Activated T-helper 1 cell treated with anti-CD3 and anti-CD28 coated beads, Interleukin-2, amount 50 U/mL, for 16 hours (primary cell): ENCODE measurements at places on chromosomes 13 and 19.

GRCh38 chr13:30607908-30608307 is 9.8 kb upstream of the USPL1 start:
- DNase-seq = peak; percentile 34

DNA sequence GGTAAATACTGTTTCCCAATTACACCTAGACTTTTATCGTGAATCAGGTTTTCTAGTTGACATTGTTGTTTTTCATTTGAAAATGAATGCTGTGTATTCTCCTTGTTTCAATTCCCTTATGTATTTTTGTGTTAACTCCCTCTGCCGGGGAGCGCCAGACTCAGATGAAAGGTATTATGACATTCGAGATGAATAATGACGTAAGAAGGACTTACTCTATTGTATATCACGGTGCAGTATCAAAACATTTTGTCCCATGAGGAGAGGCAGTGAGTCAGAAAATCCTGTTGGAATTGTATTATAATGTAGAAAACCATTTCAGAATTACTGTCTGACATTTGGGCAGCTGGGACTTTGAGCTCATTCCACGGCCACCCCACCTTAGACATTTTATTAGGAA is 61.6 kb downstream of the LRCH1 start:
- no peak for DNase-seq

DNA sequence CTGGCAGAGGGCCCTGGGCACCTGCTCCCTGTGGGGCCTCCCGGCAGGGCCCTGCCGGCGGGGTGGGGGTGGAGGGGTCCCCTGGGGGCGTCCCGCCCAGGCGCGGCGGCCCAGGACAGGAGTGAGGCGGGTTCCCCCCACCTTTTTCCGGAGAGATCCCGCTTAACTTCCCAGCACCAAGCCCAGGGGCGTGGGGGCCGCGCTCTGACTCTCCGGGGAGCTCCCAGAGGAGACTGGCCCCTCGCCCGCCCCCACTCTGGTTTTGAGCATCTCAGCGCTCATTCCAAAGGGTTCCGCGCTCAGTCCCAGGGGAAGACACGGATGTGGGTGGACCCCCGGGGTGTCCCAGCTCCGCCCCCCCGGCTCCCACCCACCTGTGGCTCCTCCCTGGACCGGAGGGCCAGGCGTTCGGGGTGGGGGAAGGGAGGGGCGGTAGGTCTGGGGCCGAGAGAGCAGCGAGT is 476 bp downstream of the C2CD4C start:
- DNase-seq = no peak

DNA sequence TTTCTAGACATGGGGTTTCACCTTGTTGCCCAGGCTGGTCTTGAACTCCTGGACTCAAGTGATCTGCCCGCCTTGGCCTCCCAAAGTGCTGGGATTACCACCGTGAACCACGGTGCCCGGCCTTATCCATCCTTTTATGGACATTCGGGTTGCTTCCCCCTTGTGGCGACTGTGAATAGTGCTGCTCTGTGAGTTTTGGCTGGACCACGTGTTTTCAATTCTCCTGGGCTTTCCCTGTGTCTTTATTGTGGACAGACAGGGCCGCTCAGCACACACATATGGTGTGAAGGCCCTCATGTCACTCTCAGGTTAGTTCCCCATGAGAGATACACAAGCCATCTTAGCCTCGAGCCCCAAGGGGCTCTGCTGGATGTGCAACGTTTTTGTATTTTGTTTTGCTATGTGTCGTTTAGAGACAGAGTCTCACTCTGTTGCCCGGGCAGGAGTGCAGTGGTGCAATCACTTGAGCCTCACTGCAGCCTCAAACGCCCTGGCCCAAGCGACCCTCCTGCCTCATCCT is 40.5 kb downstream of the MAU2 start:
- peak; percentile 25 for DNase-seq

GRCh38 chr13:34201050-34201913 is 383.3 kb downstream of the RFC3 start:
- no peak for DNase-seq

DNA sequence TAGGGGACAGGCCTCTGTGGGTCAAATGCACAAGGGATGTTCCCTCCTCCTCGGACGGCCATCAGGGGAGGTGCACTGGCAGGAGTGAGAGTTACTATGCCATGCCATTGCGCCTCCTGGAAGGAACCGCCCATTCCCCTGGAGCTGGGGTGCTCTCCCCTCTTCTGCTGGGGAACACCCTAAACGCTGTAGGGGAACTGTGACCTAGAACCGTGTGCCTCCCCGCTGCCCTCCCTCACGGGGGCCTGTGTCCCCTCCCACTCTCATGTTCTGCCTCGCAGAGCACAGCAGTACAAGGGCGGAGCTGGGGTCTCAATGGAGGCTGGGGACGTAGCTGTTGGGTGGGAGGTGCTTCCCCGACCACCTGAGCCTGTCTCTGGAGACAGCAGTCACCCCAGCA is 17.2 kb upstream of the CRTC1 start:
- DNase-seq = no peak

- DNase-seq = no peak
Measured at GRCh38 chr13:91195789-91196188, 151.7 kb upstream of the MIR17HG start.

DNA sequence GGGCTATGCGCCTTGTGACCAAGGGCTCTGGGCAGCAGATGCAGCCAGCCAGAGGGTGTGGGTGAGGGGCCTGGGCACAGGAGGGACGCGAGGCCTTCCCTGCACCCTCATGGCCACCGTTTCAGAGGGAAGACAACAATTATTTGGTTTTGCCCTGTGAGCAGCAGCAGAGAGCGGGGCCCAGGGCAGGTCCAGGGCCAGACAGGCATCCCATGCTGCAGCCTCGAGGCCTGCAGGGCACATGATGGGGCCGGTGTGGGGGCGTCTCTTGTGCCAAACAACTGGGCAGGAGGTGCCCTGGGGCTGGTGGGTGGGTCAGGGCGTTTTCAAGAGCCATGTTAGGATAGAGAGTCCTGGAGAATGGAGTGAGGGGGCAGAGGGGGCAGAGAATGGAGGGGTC is 79.4 kb downstream of the SCGB2B2 start:
- DNase-seq = no peak

- no peak for DNase-seq
Measured at GRCh38 chr19:3981736-3982681, 3.3 kb downstream of the EEF2 start.

DNA sequence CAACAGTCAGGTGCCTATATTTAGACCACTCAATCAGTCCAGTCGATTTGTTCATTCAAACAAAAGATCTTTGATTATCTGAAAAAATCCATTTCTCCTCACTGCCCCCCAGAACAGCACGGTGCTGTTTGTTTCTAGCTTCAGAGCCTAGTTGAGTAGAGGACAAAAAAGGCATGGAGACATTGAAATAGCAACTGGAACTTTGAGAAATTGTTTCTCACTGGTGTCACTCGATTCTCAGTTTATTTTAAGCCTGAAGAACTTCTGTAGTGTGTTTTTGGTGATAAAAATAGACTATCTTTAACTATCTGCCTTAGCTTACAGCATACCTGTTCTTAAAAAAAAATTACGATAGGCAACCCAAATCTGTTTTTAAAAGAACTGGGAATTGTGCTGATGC is 67.1 kb downstream of the ARHGAP35 start:
- no peak for DNase-seq

GRCh38 chr19:55462722-55463121 is 1.3 kb upstream of the ISOC2 start:
- no peak for DNase-seq

- no peak for DNase-seq
Measured at GRCh38 chr13:22517544-22517943, 663.2 kb upstream of the SGCG start.

- DNase-seq = no peak
Measured at GRCh38 chr19:4682417-4683200, 12.5 kb upstream of the MYDGF start.

DNA sequence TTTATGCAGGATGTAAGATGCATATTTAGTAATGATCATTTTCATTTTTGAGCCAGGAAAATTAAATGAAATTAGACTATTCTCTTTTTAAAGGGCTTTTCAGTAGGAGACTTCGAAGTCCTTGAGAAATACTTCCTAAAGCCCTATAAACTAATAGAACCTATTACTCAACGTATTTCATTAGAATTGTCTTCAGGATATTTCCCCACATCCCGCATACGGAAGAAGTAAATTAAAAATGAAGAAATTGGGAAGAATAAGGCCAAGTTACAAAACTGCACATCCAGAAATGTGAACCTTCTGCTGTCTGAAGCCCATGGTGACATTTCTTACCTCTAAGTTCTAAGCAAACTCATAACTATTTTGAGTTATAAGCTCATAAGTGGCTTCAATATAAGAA is 66.5 kb downstream of the RXFP2 start:
- DNase-seq = no peak

DNA sequence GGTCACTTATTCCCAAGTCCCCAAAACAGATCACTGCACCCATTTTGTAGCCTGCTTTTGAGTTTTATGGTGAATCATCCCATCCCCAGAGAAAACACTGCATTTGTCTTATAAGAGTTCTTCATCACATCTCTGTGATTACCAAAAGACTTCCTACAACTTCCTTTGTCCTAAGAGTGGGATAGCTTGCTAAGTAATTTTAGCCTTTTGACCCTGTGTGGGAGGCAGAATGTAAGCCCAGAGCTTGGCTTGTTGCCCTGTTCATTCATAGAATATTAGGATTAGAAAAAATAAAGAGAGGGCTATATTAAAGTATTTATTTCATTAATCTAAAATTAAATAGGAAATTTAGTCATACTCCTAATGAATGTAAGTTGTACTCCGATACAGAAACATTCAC is 213.3 kb downstream of the MZT1 start:
- no peak for DNase-seq

DNA sequence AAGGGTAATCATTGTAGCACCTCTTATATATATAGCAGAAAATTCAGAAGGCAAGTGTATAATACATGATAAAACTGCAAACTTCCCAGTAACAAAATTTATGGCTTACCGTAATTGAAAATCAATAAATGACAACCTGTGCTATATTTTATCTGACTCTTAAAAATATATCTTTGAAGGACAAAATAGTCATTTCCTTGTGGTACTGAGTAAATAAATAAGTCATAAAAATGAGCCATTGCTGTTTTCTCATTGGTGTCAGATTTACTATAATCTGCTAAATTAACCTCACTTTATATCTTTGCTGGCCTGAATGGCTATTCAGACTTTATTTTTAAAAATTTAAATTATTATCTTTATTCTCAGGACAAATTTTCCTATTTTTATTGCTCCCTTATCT is 1319.1 kb upstream of the SPRY2 start:
- no peak for DNase-seq

DNA sequence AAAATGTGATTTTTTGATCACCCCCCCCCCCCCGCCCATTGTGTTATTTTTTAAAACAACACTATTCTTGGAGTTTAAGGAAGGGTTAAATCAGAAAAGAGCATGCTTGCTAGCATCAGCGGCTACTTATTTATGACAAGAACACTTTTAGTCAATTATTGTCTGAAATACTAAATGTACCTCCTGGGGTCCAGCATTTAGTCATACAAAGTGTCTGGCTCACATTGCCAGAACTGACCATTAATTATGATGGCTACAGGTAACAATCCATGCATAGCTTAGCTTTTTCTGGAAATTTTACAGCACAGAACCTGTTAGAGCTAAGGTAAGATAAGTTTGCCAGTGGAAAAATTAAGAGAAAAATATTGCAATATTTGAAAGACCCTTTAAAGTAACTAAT is 90.1 kb downstream of the PCDH9 start:
- DNase-seq = no peak

DNA sequence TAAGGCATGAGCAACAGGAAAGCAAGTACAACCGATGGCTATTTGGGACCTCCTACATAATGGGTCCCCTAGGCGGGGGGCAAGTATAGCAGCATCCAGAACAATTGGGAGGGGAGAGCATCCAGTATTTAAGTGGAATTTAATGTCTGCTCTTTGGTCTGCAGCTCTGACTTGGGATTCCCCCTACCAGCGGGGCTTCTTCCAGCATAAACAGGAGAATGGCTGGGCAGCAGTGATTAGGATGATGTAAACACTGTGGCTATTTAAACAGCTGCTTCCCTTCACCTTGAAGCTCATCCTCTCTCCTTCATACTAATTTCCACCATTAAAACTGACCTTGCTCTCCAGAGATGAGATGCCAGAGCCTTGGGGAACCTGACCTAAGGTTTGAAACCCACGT is 73.9 kb upstream of the OXGR1 start:
- DNase-seq = no peak

DNA sequence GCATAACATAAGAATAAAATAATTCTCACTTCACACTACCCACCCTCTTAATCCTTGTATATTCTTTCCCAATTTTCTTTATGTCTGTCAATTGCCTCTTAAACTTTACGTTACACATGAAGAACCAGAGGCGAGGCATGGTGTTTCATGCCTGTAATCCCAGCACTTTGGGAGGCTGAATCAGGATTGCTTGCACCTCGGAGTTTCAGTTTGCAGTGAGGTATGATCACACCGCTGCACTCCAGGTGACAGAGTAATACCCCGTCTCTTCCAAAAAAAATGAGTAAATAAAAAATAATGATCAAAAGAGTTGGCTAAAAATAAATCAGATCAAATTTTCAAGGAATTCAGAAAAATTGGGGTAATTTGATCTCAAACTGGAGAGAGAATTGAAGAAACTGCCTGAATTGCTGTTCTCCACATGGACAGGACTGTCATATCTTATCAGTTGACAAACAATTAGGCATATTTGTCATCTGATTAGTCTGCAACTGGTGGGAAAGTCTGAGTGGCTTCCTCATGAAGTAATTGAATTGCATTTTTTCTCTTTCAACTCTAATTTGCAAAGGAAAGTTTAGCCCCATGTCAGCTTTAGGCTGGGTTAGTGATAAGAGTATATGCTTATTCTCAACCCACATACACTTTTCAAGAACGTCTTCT is 302.9 kb downstream of the ITGBL1 start:
- no peak for DNase-seq

DNA sequence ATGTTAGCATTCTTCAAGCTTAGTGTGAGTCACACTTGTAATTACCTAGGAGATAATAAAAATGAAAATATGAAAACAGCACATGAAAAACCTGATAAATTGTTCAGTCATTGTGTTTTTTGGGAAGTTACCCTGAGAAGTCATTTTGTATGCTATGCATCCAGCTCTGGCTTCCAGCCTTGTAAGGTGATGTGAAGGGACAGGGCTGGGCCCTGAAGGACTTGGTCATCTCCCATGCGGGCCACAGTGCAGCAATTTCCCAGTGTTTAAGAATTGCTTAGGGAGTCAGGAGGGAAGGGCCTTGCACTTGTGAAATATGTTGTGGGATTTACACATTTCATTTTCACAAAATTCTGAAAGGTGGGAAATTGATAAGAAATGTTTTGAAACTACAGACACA is 41.3 kb downstream of the ARHGEF7 start:
- DNase-seq = no peak

DNA sequence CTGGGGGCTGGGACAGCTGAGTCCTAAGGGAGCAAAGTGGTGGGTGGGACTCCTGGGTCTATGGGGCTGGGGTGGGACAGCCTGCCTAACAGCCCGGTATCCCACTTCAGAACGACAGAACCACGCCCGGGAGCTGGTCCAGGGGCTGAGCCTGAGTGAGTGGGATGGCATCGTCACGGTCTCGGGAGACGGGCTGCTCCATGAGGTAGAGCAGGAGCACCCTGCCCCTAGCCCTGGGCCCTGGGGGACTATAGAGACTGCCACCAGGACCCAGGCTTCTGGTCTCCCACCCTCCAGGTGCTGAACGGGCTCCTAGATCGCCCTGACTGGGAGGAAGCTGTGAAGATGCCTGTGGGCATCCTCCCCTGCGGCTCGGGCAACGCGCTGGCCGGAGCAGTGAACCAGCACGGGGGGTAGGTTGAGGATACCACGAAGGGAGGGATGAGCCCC is 8.6 kb downstream of the SPHK2 start:
- no peak for DNase-seq

- DNase-seq = no peak
Measured at GRCh38 chr19:42201489-42202289, 15.8 kb downstream of the DEDD2 start.
